ENCODE measurements at places on chromosomes 5 and 9.
A peak's percentile ranks its signal among the peaks of the same experiment; 100 is the strongest.

- DNase-seq, result no peak
These were observed 250.1 kb upstream of the MEF2C start for GRCh38 chr5:89133129-89133528.

DNA sequence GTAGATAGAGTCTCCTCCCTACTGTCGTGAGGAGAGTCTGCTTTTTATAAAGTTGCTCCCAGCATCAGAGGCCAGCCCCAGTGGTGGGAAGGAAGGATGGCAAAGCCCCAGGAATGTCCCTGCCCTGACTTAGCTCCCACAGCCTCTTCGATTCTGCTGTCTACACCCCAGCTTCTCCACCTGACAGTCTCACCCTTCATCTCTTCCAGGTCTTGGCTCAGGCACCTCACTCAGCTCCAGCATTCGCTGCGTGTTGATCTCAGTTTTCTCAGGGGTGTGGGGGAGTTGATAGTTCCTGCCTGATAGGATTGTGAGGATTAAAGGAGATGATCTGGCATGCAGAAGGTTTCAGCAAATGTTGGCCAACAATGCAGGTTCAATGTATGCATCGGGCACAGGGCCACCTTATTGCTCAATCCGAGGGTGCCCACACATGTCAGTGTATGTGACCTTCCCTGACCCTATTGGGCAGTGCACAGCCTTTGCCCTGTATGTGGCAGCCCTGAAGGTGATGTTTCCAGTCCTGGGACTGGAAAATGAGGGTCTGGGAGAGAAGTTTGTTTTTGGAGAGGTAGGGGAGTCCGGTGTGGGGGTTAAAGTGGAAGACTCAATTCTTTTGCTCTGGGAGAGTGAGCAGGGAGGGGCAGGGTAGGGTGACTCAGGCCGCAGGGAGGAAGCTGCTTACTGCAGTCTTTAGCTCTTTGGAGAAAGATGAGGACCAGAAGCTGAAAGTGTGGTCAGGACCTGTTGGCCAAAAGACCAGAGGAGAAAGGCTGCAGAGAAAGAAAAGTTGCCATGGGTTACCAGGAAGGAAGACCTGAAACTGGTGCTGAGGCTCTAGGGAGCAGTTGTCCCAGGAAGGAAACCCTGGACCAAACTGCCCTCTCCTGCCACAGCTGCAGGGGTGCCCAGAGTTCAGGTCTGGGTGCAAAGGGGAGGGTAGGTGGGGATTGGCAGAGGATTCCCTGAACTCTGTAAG, 153.2 kb downstream of the MACROH2A1 start:
- DNase-seq, result no peak

GRCh38 chr5:127324756-127325155, 34.2 kb downstream of the MEGF10 start:
- no peak for DNase-seq

DNA sequence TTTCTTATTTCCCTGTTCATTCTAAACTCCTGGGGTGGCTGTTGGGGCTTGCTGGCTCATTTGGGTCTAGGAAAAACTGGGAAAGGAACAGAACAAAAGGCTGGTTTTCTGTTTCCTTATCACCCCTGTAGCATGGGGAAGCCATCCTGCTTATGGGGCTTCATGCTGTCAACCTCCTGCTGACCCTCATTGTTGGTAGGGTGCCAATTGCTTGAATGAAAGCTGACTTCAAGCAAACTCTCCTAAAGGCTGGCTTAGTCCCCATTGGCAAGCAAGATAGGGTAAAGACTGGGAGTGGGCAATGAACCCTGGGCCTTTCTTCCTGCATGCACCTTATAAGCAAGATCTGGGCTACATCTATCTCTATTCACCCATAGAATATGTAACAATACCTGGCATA, 511.6 kb downstream of the DMAC1 start:
- no peak for DNase-seq

DNA sequence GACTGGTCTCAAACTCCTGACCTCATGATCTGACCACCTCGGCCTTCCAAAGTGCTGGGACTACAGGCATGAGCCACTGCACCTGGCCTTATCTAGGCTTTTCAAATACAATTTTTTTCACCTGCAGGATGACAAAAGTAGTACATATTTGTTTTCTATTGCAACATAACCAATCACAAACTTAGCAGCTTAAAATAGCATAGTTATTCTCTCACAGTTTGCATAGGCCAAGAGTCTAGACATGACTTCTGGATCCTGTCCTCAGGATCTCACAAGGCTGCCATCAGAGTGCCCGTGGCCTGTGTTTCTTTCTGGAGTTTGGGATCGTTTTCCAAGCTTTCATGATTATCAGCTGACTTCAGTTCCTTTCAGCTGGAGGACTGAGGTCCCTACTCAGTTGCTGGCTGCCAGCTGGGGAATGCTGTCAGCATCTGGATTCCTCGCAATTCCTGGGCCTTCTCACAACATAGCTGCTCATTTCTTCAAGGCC, 348.9 kb downstream of the ARHGEF28 start:
- DNase-seq, result no peak

- no peak for DNase-seq
These were observed 10.5 kb upstream of the MVB12B start for GRCh38 chr9:126316085-126316655.

DNA sequence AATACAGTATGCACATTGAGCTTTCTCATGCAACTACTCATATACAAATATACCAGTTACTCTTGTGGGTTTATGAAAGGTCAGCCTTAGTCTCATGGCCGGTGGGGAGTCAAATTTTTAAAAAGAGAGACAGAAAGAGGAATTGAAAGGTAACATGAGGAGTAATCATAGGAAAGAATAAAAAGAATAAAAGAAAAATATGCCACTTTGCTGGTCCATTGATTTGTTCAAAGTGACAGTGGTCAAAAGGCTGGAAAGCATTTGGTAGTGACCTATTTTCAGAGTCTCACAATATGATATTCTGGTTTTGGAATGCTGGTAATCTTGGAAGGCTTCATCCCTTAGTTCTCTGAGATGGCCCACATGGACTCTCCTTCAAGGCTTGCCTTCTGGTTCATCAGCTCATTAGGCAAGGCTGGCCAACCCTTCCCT, 67.0 kb downstream of the ZNF366 start:
- no peak for DNase-seq

GRCh38 chr5:126965061-126965475, 65.3 kb downstream of the MARCHF3 start:
- peak; percentile 12 for DNase-seq

GRCh38 chr9:7656636-7657035, 142.9 kb downstream of the DMAC1 start:
- DNase-seq, result no peak

DNA sequence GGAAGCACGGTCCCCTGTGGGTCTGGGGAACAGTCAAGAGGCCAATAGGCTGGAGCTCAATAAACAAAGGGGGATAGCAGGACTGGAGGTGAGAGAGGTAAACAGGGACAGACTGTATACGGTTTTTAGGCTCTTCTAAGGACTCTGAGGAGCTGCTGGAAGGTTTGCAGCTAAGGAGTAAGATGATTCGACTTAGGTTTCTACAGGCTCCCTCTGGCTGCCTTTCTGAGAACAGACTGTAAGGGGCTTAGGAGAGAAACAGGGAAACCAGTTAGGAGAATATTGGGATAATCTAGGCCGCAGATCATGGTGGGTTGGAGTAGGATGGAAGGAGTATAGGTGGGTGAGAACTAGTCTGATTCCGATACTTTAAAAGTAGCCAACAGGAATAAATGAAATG, 10.4 kb downstream of the CDK5RAP2 start:
- no peak for DNase-seq

DNA sequence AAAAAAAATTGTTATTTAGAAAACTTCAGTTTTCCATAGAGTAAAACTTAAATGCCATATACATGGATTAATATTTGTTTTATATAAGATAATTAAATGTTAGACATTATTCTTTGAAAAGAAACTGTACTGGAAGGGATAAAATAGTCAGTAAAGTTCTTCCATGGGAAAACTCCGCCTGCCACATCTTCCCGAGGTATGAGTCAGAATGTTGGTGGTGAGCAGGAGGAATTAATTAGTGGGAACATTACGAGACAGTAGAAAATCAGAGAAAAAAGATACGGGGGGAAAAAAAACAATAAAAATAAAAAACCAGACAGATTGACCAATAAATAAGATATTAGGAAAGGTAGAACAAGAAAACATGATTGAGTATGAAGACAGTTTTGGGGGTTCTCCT, 930.3 kb upstream of the C9orf72 start:
- no peak for DNase-seq

- DNase-seq, result no peak
These were observed 15.0 kb upstream of the RPS14 start for GRCh38 chr5:150464554-150465012.

- no peak for DNase-seq
These were observed 13.7 kb downstream of the BRD3 start for GRCh38 chr9:134053941-134054761.

DNA sequence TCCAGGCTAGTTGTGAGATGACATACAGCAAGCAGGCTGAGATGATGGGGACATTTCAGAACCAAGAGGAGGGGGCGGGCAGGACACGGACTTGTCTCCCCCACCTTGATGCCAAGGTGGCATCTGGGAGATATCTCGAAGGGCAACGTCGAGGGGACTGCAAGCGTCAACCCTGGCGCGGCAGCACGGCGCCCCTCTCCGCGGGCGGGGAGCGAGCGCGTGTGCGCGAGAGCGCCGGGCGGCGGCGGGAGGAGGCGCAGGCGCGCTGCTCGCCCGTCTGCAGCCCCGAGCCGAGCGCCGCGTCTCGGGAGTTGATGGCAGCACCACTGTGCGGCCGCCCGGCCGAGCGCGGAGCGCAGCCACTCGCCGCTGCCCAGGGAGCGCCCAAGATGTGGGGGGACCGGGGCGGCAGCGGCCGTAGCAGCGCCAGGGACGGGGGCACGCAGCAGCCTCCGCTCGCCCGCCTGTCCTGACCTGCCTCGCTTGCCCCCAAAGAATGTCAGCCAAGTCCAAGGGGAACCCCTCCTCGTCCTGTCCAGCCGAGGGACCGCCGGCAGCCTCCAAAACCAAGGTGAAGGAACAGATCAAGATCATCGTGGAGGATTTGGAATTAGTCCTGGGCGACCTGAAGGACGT, at the start of gene PRR16:
Gene PRR16, plus strand, starts transcription at position 310 of the 636 bp plus-strand sequence.
- DNase-seq, result peak; percentile 35

- no peak for DNase-seq
These were observed 955 bp upstream of the GALNT12 start for GRCh38 chr9:98806394-98807035.

- DNase-seq, result no peak
These were observed 42.6 kb upstream of the ANKRD18A start for GRCh38 chr9:38662763-38663593.

DNA sequence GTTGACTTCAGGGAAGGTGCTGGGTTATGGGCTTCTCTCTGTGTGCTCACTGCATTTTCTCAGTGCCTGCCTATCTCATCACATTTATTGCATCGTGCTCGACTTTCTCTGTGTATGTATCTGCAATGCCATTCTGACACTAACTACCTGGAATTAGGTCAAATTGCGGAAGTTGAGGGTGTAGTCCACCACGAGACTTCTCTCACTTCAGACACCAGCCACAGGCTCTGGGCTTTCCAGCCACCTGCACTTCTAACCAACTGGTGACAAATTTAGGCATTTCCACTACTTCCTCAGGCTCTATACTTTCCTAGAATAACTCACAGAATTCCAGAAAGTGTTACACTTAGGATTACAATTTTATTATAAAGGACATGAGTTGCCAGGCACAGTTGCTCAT, 188.6 kb upstream of the ZNF608 start:
- no peak for DNase-seq

- DNase-seq, result no peak
These were observed 335.9 kb downstream of the SEMA5A start for GRCh38 chr5:9209846-9210492.

- DNase-seq, result no peak
These were observed 254.1 kb downstream of the PJA2 start for GRCh38 chr5:109155625-109156024.

GRCh38 chr5:157022024-157022423, 36.9 kb downstream of the HAVCR1 start:
- DNase-seq, result no peak

DNA sequence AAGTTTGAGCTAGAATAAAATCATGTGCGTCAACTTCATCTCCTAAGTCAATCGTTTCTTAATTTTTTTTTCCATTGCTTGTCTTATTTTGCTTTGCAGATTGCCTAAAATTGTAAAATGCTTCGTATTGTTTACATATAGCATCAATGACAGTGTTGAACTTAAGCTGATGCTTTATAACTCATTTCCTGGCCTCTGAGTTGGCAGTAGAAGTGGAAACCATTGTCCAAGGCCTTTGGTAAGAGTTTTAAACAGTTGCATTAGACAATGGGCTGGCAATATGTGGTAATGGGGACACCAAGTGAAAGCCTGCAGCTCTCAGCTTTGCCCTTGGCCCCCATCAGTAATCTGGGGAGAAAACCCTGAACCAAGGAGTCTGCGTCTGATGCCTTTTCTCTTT, 154.8 kb upstream of the GAS1 start:
- no peak for DNase-seq

DNA sequence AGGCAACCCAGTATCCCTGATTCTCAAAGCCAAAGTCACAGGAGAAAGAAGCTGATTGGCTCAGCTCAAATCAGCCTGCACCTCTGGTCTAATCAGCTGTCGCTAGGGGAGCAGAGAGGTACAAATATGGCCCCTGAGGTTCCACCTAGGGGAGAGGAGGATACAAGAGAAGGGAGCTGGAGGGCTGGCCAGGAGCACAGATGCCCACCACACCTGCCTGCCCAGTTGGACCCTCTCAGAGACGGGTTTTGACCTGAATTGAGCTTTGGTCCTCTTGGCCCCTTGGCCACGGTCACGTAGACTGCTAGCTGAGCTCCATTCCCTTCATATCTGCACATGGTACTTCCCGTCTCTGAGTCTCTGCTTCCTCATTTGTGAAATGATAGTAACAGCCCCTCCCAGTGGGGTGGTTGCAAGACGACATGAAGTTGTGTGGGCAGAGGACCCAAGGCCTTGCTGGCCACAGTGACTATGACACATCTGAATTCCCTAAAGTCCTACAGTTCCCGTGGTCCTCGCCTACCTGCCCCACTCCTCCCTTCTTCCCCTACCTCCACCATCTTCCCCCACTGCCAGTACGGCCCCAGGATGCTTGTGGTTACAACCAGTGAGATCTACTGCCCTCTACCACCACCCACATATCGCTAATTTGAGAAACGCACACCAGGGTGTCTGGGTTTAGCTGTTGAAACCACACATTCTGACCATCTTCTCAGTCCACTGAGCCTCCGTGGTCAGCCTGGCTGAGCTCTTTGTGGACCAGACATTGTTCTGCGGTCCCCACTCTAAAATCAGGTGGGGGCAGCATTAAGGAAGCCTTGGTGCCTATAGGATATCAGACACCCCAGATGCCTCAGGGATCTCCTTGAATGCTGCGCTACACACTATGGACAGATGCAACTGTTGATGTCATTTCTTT, 60.3 kb upstream of the NEK6 start:
- no peak for DNase-seq
